Forelimb muscle (tissue), 1 donor: ENCODE measurements at places on chromosomes 13 and 19. TPM values are rescaled to one million over a fixed set of nuclear protein-coding genes. Genes with fewer than 3 reads are reported as not detected.

GRCh38 chr19:11054628-11055027, 34.6 kb upstream of the LDLR start:
- DNase-seq: no peak

The GJA3 gene
- polyA plus RNA-seq: 5.8 TPM

The KLK1 gene
- 0.56 TPM for polyA plus RNA-seq

The GPC5 gene
- polyA plus RNA-seq: 0.57 TPM

GRCh38 chr13:78319101-78319627, 284.2 kb downstream of the POU4F1 start:
- DNase-seq: no peak

The SPART gene
- polyA plus RNA-seq: 62.0 TPM

The PBX4 gene
- 1.8 TPM for polyA plus RNA-seq

The APLP1 gene
- polyA plus RNA-seq: 7.1 TPM

GRCh38 chr19:3556978-3557460, 367 bp downstream of the MFSD12 start:
- DNase-seq: no peak

DNA sequence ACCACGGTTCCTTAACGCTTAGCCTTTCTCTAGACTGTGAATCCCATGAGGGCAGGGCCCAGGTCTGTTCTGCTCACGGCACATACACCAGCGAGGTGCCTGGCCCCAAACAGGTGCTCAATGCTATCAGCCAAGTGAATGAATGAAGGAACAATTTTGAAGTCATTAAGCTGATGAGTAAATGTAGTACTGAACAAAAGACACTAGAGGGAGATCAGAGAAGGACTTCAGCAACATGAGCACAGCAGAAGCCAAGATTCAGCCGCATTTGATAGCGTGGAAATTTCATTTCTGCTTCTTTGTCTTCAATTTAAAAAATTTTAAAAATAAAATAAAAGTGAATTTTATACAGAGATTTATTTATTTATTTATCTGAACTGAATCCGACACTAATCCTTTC, 20.1 kb upstream of the MYO16 start:
- peak; percentile 14 for DNase-seq

The TJP3 gene
- polyA plus RNA-seq: 0.46 TPM

DNA sequence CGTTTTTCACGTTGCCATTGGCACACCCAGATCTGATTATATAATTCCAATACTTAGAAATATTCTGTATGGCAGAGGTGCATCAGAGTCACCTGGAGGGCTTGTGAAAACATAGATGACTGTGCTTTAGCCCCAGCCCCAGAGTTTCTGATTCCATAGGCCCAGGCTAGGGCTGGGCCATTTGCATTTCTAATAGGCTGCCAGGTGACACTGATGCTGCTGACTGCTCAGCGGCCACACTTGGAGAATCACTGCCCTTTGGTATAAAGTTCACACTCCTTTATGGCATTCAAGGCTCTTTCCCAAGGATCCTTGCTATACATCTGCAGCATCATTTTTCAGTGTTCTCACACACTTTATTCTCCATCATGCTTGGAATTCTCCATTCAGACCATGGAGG, 137.1 kb downstream of the AKAP11 start:
- DNase-seq: no peak

DNA sequence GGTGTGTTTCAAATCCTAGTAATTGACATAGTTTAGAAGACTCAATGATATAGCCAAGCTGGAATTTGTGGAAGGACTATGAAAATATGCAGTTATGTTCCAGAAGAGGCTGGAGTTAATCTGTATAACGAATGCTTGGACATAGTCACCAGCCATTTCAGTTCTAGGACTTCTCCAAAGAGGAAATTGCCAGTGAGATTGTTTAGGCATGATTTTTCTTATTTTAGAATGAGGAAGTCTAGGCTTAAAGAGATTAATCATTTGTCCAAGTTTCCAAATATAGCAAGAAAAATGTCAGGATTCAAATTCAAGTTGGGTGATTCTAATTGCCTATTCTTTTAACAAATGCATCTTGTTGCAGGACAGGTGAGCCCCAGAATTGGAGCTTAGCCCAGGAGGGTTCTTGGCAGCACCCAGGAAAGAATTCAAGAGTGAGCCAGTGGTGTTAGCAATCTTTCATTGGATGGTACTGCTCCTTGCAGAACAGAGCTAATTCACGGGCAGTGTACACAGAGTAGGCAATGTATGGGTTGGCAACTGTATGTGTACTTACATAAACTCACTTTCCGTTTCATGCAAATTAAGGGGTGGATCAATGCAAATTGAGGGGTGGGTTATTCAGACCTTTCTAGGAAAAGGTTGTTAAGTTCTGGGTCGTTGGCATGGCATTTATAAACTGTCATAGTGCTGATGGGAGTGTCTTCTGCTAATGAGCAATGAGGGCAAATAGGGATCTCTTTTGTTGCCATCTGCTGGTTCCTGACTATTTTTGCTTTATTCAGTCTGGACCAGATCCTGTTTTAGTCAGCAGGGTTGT, 763.1 kb upstream of the SLITRK1 start:
- no peak for DNase-seq

The ZNF440 gene
- polyA plus RNA-seq: 5.7 TPM

The ZFR2 gene
- polyA plus RNA-seq: 0.05 TPM

DNA sequence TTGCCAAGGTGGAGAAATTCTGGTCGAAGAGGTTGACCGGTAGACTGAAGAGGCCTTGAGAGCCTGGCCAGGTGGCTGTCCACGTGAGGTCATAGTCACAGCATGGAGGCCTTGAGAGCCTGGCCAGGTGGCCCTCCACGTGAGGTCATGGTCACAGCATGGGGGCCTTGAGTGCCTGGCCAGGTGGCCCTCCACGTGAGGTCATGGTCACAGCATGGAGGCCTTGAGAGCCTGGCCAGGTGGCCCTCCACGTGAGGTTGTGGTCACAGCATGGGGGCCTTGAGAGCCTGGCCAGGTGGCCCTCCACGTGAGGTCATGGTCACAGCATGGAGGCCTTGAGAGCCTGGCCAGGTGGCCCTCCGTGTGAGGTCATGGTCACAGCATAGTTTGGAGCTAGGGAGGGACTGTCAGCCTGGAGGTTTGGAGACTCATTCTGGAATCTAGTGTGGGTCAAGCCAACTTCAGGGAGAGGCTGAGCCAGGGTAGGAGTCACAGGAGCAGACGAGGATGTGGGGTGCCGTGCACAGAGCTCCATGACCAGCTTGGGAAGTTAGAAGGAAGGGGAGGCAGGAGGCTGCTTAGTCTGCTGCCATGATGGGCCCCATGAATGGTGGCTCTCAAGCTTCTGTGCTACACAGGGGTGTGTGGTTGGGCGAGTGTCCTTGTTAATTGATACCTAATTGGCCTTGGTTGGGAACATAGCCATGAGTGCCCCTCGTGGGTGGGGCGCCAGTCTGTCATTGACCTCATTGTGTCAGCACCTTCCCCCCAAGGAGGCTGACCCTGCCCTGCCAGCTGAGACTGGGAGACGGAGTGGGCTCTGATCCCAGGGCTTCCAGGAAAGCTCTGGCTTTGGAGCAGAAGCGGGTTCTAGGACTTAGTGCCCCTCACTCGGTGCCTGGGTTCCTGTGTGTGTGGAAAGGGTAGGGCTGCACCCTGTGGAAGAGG, 4.0 kb downstream of the LENG9 start:
- no peak for DNase-seq

- DNase-seq: no peak
These were observed 239.4 kb downstream of the DCLK1 start for GRCh38 chr13:35891507-35892441.

DNA sequence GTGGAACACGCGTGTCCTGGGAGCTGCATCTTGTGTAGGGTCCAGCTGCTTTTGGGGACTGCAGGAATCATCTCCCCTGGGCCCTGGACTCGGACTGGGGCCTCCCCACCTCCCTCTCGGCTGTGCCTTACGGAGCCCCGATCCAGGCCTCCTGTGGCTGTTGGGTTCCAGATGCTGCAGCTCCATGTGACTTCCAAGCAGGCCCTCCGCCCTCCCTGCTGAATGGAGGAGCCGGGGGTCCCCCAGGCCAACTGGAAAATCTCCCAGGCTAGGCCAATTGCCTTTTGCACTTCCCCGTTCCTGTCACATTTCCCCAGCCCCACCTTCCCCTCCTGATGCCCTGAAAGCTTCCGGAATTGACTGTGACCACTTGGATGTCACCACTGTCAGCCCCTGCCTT, 6.2 kb upstream of the PGLS start:
- no peak for DNase-seq

DNA sequence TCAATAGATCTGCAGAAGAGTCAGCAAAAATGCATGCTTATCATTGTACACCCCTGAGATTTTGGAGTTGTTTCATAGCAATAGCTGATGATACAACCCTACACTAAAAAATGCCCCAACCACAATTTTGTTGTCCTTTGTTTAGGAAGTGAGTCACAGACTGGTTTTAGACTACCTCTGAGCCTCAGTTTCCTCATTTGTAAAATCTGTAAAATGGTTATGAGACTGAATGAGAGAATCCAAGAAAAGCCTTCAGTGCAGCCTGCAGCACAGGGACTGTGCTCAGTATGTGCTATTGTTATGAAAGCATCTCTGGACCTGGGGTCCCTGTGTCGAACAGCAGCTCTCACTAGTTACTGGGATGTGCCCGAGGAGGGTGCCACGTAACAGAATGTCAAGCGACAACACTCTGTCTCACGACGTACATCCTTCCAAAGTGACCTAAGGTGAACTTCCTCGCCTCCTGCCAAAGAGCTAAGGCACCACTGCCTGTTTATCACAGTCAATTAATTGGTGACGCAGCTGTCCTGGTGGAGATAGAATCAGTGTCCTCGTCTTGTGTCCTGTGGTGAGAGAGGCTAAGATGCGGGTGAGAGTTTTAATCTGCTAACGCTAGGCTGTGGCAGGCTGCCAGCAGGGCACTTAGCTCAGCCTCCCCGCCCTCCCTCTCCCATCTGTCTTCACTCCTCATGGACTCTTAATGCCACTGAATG, 18.1 kb downstream of the DHRS12 start:
- no peak for DNase-seq

- no peak for DNase-seq
These were observed 66.9 kb downstream of the NHLRC3 start for GRCh38 chr13:39105110-39105509.

- no peak for DNase-seq
These were observed 17.8 kb downstream of the WASF3 start for GRCh38 chr13:26575244-26575643.

GRCh38 chr19:39384839-39385568, 5.9 kb downstream of the PAF1 start:
- DNase-seq: no peak

GRCh38 chr13:95212983-95213850, 88.0 kb downstream of the ABCC4 start:
- DNase-seq: no peak

DNA sequence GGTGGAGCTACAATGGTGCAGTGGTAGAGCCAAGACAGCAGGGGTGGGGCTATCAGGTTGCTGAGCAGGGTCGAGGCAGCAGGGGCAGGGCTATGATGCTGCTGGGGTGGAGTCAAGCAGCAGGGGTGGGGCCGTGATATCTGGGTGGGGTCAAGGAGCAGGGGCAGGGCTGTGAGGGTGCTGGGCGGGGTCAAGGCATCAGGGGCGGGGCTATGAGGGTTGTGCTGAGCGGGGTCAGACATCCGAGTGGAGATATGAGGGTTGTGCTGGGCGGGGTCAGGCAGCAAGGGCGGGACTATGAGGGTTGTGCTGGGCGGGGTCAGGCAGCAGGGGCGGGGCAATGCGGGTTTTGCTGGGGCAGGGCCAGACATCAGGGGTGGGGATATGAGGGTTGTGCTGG, 14.7 kb downstream of the HCN2 start:
- DNase-seq: no peak

DNA sequence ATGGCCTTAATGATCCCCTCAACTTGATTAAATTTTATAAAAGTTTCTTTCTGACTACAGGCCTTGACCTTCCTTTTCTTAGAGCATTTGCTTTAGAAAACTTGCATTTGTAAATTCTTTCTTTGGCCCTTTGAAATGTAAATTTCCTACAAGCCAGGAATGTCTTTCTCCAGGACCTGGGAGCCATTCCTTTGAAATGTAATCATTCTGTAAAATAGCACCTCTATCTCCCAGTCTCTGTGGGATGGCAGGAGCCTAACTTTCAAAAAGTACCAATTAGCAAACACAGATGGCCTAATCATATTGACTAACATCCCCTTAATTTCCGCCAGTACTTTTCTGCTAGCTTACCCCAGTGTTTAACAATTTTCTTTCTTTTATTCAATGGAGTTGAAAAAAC, 1394.2 kb upstream of the ATXN8OS start:
- DNase-seq: no peak

DNA sequence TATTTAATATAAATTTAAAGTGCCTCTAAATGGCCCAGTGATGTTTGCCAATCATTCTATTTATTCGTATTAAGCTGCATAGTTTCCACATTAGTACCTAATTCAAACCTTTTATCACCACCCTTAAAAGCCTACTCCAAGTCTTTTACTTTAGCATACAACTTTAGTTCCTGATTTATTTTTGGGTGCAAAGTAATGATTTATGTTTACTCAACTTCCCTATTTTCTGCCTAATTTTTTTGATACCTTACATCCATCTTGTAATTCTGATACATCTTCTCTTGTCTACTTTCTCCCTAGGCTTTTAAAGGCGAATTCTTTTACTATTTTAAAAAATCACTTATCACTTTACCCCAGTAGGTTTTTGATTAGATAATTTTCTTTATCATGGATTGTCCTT, 2651.1 kb upstream of the PCDH20 start:
- no peak for DNase-seq

- no peak for DNase-seq
These were observed 1017.8 kb upstream of the MIR17HG start for GRCh38 chr13:90329641-90330040.

DNA sequence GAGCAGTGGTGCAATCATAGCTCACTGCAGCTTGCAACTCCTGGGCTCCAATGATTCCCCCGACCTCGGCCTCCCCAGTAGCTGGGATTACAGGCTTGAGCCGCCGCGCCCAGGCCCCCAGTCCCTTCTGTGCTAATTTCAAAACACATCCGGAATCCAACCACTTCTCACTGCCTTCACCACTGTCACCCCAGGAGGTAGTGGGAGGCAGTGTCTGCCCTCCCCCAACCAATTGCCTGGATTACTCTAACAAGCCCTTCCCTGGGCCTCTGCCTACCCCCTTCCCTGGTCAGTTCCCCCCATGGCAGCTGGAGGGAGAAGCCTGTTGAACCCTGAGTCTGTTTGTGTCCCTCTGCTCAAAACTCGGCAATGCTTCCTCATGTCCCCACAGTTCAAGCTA, 2.3 kb downstream of the PRAM1 start:
- no peak for DNase-seq

DNA sequence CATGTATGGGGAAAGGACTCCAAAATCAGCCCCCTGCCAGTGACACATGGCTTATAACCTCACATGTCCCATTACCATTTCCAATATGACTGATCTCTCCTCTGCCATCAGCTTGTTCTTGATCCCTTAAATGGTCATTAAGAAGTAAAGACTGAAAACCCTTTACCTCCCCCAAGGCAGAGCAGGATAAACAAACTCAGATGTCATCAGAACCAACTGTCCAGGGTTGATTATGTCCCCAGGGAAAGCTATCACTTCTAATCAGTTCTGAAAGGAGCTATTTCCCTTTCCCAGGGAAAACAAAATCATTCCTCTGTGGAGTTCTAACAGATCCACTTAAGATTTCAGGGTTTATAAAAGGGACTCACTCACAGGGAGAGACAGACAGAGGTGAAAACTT, 350.9 kb downstream of the SUCLA2 start:
- DNase-seq: no peak
